ENCODE measurements at places on chromosomes 16 and 17.

- DNase-seq = no peak
These were observed 548 bp downstream of the HAGH start for GRCh38 chr16:1825864-1826690.

GRCh38 chr16:86931410-86931941 lies 353.1 kb downstream of the FOXL1 start:
- no peak for DNase-seq

DNA sequence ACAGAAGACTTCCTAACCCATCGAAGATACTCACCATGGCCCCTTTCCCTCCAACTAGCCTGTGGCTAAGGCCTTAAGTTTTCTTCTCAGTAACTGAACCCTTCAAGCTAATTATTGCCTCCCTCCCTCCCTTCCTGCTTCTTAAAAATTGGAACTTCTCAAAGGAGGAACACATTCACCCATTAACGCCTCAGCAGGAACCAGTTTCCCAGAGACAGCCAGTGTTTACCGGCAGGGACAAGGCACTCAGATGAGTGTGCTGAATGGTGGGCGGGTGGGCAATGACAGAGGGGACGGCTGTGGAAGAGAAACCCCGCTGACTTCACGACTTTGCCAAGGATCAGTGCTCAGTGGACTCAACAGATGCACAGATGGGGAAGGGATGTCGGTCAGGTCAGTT lies 20.3 kb downstream of the PITPNA start:
- DNase-seq = no peak

GRCh38 chr17:75110234-75110937 lies 617 bp downstream of the ARMC7 start:
- no peak for DNase-seq

DNA sequence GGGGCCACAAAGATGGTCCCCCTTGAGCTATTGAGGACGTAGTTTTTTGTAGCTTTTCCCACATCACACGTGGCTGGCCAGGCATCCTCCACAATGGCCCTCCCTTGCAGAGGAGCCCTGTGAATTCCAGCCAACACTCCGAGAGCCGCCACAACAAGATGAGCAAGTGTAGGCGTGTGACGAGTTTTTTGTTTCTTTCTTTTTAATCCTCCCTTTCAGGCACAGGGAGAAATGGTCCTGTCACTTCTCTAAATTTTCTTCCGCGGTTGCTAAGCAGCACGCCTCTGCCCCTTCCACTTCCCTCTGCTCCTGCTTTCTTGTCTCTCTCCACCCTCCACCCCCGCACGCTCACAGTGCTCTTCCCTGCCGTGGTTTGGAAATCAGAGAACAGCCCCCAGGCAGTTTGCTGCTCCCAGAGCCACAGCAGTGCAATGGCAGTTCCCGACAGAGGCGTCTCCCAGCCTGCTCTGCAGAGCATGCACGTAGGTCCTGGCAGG lies 68.0 kb upstream of the MRTFB start:
- DNase-seq = no peak

- no peak for DNase-seq
These were observed 58.7 kb downstream of the COG7 start for GRCh38 chr16:23394141-23394831.

GRCh38 chr17:55090079-55090492 lies 121.5 kb downstream of the STXBP4 start:
- no peak for DNase-seq

DNA sequence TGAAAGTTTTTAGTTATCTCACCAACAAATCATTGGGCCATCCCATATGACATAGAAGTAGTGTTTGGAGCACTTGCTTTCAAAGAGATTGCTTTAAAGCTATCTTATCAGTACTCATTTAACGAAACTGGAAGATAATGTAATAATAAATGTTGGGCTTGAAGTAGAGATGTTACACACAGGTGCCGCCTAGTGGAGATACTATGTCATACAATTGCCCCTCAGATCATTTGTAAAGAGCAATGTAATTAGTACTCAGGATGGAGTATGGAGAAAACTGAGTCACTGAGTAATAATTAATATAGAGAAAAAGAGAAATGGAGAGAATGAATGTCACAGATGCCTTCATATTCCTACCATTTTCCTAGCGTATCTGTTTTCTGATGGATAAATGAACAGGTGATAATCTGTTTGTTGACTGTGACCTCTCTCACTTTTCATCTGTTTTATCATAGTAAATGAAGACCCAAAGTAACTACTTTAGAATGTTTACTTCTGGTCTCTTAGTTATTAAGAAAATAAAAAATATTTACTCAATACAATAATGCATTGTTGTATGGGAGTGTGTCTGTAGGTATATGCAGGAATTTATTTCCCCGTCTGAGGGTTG lies 80.4 kb downstream of the EFCAB5 start:
- DNase-seq = no peak

DNA sequence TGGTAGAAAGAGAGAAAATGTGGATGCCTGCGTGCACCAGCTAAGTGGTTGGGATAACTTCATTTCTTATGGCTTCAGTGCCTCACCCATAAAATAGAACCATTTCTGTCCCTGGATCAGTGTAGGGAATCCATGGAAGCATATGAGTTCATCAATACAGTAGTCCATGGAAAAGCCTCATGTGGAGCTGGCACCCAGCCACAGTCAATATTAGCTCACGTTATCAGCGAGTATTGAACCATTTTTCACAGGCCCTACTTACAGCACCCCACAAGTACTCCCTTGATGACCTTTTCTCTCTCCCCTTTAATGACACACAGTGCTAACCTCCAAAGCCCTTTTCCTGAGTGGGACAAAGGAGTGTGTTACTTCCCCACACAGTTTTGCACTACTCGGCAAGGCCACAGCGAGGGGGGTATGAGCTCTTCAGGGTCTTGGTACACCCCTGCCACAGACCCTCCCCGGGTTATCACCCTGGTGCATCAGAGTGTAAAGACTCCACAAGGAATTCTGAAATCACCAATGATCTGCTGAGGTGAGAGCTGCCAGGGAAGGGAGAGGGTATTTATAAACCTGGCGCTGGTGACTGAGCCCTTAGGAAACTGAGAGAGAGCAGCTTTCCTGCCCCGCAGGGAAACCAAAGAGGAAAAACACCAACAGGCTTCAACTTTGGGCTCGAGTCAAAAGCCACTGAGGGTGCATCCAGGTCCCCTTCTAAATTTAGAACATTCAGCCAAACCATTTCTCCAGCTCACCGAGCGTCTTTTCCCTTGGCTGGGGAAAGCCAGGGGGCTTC lies 36.9 kb downstream of the DYNLRB2 start:
- no peak for DNase-seq

- DNase-seq = no peak
These were observed 702 bp downstream of the TENT4B start for GRCh38 chr16:50153596-50154419.

DNA sequence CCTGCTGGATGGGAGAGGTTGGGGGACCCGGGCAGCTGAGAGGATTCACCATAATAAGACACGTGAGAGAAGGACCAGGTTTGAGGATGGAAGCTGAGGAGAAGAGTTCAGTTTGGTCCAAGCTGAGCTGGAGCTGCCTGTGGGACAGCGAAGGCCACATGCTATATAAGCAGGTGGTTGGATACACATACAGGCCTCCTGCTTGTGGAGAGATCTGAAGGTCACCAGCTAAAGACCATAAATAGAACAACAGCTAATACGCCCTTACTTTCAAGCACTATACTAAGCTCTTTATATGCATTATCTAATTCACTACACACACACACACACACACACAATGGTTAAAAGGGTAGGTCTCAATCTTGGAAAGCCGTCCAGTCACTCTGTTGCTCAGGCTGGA lies 32.1 kb downstream of the DUSP14 start:
- no peak for DNase-seq

All from epithelial cell of prostate (primary cell).